CD4-positive, alpha-beta T cell treated with Interleukin-17A for 1 hour (primary cell): ENCODE measurements at places on chromosomes 3 and 15.

DNA sequence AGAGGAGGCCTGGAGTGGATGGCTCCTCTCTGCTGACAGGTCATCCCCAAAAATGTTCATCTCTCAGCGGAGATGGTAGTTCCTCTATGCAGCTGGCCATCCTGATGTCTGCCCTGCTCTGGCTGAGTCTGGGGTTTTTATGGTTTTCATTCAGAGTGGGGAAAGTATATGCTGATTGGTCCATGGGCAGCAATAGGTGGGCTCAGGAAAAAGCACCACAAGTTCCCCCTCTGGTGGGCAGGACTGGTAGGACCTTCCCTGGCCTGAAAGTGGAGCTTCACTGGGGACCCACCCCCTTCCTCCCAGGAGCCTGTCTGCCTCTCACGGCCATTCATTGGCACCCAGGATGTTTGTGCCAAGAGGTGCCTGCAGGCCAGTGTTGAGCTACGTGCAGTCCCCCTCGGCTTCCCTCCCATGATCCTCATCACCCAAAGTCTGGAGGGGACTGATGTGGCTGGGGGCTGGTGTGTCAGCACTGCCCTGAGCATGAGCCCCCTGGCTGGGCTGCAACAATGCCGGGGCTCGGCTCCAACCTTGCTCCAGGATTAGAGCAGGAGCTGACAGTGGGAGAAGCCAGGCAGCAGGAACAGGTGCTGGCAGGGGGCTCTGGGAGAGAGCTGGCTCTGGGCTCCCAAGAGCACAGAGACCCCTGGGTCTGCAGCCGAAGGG is 13.1 kb upstream of the BLOC1S6 start:
- DNase-seq, result no peak

- DNase-seq, result no peak
Measured at GRCh38 chr15:41848631-41849030, 10.0 kb downstream of the PLA2G4B start.

- DNase-seq, result no peak
Measured at GRCh38 chr3:32483772-32484171, 18.9 kb downstream of the CMTM6 start.

DNA sequence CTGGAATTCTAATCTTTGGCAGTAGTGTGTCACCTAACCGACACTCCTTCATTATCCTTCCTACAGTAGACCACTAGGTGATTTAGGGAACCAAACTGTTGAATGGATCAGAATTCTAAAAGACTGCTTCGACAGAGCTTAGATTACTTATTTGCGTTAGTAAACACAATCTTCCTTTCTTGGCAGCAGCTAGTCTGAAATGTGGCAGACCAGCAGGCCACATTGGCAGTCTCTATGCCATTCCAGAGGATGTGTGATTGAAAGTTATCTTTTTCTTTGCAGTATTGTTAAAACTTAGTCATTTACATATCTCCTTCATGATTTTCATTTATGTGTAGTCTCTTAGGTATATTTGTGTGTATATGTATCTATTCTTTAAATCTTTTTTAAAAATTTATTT is 23.6 kb downstream of the MBNL1 start:
- no peak for DNase-seq

GRCh38 chr15:84772031-84772430 is 23.6 kb downstream of the ZNF592 start:
- no peak for DNase-seq

DNA sequence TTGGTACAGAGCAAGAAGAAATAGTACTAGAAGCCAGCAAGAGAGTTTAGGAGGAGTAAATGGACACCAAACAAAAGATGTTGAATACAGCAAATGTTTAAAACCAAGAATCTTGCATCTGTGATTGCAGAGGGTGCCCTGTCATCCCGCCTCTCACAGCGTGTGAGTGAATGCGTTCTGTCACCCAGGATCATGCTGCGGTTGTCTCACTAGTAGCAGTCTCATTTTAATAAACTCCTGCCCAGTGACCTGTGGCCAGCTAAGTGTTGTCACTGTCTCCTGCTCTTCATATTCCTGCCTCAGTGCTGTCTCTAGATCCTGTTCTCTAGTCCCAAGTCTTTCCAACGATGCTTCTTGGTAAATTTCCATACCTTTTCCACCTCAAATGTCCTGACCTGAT is 584.6 kb downstream of the MCTP2 start:
- DNase-seq, result no peak

GRCh38 chr3:79672731-79673130 is 95.1 kb downstream of the ROBO1 start:
- no peak for DNase-seq

GRCh38 chr15:64681424-64682024 is 93.9 kb downstream of the RBPMS2 start:
- peak; percentile 34 for DNase-seq

- DNase-seq, result no peak
Measured at GRCh38 chr15:79089890-79090486, 592 bp downstream of the RASGRF1 start.

- no peak for DNase-seq
Measured at GRCh38 chr3:78871048-78871447, 896.8 kb downstream of the ROBO1 start.

DNA sequence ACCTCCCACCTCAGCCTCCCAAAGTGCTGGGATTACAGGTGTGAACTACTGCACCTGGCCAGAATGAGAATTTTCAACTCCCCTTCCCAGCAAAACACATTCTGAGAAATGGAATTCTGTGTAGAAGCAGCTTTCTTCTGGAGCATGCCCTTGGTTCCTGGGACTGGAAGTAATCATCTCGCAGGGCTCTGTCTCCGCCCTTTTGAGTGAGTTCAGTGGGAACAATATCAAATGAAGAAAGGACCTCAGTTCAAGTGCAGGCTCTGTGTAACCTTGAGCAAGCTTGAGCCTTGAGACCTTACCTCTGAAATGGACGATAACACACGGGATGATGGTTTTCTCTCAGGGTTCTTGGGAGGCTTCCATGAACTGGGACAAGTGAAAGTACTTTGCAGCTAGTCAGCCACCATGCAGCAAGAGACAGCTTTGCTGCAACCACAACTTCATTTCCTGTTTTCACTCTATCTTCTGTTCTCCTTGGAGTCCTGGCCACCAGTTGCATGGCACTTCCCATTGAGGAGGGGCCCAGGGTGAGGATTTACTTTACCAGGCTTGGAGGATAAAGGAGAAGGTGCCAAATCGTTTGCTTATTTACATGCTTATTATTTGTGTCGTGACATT is 35.7 kb upstream of the IGF1R start:
- no peak for DNase-seq

DNA sequence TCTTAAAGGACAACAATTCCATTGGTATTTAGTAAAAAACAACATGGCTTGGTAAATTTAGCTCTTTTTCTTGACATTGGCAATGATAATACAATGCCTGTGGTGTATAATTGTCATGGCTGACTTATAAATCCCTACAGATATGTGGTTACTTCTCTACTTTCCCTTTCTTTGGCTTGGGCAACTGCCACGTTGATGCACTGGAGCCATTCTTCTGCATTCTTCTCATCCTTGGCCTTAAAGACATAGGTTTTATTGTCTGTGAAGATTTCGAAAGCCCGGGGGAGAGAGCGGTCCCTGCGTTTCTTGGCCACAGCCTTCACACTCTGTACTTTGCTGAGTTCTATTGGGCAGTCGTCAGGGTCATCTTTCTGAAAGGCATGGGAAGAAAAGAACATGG is 101.1 kb upstream of the CCNL1 start:
- no peak for DNase-seq

DNA sequence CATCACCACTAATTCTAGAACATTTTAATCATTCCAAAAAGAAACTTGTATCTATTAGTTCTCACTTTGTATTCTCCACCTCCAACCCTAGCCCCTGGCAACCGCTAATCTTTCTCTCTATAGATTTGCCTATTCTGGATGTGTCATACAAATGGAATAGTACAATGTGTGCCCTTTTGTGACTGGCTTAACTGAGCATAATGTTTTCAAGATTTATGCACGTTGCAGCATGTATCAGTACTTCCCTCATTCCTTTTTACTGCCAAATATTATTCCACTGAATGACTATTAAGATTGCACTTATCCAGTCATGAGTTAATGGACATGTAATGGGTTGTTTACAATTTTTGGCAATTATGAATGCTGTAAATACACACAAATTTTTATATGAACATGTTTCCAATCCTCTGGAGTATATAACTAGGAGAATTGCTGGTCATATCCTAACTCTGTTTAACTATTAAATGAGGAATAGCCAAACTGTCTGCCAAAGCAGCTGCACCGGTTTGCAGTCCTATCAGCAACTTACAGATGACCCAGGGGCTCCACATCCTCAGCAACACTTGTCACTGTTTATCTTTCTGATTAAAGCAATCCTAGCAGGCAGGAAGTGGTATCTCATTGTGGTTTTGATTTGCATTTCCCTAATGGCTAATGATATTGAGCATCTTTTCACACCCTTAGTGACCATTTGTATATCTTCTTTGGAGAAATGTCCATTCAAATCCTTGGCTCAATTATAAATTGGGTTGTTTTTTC is 42.9 kb downstream of the DCUN1D1 start:
- peak; percentile 22 for DNase-seq

DNA sequence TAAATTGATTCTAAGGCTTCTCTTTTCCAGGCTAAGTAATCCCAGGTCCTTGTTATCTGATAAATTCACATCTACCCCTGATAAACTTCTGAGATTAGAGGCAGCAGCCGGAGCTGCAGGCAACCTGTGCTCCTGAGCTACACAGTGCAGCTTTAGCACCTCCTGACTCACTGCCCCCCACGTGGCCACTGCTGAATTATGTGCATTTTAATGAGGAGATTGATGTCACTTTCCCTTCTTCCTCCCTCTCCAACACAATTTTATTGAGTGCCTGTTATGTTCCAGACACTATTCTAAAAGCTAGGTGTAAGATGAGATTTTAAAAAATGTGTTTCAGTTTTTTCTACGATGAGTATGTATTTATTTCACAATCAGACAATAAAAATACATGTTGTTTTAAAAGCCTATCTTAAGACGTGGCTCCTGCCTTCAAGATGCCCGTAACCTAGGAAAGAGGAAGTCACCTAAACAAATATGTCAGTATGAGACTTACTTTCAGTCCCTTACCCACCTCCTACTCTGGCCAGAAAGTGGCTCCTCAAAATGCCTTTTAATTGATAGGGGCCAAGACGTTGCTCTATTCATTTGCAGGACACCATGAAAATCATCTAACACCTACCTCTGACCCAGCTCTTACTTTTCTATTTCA is 161.5 kb upstream of the PFN2 start:
- DNase-seq, result no peak

- no peak for DNase-seq
Measured at GRCh38 chr3:197189623-197190022, 108.8 kb downstream of the DLG1 start.

DNA sequence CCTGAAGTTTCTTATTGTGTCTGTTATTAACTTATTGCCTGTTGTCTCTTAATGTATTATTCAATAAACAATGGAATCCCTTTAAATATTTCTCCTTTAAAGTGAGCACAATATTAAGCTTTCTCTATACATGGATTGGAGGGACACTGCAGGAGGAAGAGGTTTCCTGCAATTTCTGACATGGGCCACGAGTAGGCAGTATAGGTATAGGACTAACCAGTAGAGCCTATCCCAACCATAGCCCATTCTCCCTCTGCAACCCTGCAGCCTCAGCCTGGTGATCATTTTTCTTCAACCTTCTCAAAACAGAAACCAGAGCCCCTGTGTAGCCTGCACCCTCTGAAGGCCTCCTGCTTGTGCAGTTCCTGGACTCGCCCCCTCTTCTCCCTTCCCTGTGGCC is 124.8 kb downstream of the NEK10 start:
- no peak for DNase-seq

GRCh38 chr15:70197945-70198361 is 100.2 kb upstream of the TLE3 start:
- no peak for DNase-seq

DNA sequence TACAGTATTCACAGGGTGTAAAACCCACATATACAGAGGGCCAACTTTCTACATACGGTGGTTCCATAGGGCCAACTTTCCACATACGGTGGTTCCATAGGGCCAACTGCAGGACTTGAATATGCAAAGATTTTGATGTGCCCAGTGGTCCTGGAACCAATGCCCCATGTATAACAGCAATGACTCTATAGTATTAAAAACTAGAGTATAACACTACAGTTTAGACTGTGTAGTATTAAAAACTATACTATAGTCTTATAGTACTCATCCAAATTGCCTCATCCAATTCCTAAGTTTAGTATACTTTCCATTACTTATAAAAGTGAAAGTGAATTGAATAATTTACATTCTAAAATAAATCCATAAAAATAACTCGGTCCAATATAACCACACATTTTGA is 75.9 kb downstream of the GSK3B start:
- no peak for DNase-seq

DNA sequence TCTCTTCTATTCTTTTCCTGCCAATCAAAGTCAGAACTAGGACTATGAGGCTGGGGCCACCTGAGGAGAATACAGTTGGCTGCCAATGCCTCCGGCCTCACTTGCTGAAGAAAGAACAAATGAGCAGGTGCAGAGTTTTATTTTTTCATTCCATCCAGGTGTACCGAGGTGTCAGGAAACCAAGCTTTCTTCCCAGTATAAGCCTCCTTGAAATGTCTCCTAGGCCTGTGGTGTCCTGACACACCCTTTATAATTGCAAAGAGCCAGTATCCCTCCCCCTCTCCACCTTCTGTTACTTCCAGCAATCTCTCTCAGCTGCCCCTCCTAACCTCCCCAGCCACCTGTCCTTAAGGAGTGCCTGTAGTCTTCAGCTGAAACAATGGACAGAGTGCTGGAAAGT is 127.9 kb downstream of the SLC9A9 start:
- DNase-seq, result no peak

DNA sequence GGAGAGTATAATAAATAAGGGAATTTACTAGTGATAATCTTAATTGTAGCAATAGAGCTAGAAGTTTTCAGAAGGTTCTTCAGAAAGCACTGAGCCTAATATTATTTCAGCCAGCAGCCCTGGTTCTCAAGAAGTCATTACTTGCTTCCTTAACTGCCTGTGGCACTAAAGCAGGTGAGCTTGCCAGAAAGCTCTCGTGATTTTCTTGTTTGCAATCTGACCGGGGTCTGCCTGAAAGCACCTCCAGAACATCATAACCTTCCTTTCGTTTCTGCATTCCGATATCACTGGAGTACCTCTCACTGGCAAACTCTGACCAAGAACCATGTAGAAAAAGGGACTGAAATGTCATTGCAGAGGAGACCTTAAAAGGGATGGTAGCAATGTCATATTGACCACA is 510.3 kb downstream of the ZIC1 start:
- no peak for DNase-seq

GRCh38 chr3:120637851-120638559 is 41.9 kb downstream of the NDUFB4 start:
- DNase-seq, result no peak
